ENCODE measurements at places on chromosomes 16 and 17. TPM values are rescaled to one million over a fixed set of nuclear protein-coding genes. Genes with fewer than 3 reads are reported as not detected.
A peak's percentile ranks its signal among the peaks of the same experiment; 100 is the strongest.

Gene DNASE1L2
- 1.3 TPM for total RNA-seq

Gene HLF
- 0.11 TPM for total RNA-seq

Gene DYNLRB2
- not detected for total RNA-seq

Gene TNFRSF12A
- total RNA-seq, result 7.6 TPM

Gene CES4A
- 21.3 TPM for total RNA-seq

Gene MAP2K6
- 3.2 TPM for total RNA-seq

Gene BTBD17
- not detected for total RNA-seq

Gene ANKRD40
- 25.6 TPM for total RNA-seq

DNA sequence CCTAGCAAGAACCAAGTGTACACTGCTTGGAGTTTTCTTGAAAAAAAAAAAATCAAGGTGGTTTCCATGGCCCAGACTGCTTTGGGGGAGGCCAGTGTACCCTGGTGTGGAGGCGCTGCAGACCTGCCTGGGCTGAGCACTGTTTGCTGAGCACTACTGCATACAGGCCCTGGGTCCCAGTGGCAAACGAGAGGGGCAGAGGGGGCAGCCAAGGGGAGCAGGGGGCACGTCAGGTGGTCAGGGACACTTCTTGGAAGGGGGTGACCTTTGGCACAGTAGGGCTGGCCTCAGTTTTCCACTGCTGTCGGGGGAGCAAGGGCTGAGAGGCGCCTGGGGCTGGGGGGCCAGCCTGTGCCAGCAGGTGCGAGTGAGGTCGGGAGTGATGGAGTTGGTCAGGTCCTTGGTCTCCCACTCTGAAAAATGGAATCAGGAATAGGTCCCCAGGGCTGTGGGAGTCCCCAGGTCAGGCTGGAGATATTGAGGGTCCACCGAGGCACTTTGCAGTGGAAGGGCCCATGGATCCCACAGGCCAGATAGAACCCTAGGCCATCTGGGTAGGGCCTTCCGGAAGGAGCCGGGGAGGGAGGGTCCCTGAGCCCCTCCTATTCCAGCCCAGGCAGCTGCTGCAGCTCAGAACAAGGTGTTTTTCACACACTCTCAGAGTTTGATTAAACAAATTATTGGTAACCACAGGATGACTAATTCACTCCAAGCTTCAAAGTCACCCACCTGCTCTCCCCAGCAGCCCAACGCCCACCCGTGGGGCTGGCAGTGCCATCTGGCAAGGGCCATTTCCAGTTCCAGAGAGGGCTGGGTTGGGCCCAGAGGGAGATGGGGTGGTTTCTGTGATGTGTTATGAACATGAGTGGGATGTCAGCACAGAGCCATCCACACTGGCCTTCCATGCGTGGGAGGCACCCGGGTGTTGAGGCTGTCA is 3.5 kb downstream of the ZFPM1 start:
- peak; percentile 79 for DNase-seq

DNA sequence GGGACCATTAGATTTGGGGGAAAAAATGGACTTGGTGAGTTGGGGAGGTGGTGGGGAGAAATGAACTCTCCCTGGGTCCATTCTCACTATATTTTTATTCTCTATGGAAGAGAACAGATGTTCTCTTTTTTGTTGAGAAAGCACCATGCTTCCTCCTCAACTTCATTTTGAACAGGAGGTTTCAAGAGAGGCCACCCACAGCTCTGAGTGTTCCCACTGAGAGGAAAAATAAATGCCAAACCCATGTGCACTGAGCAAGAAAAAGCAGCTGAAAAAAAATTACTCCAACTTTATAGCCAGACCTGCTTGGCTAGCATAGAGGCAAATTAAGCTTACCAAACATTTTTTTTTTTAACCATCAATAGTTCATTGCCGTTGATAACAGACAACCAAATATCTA is 883.6 kb downstream of the KCNJ2 start:
- DNase-seq, result no peak

- no peak for DNase-seq
Measured at GRCh38 chr16:66254106-66254505, 112.4 kb upstream of the CDH5 start.

GRCh38 chr17:33140413-33141099 is 148.9 kb downstream of the SPACA3 start:
- no peak for DNase-seq

DNA sequence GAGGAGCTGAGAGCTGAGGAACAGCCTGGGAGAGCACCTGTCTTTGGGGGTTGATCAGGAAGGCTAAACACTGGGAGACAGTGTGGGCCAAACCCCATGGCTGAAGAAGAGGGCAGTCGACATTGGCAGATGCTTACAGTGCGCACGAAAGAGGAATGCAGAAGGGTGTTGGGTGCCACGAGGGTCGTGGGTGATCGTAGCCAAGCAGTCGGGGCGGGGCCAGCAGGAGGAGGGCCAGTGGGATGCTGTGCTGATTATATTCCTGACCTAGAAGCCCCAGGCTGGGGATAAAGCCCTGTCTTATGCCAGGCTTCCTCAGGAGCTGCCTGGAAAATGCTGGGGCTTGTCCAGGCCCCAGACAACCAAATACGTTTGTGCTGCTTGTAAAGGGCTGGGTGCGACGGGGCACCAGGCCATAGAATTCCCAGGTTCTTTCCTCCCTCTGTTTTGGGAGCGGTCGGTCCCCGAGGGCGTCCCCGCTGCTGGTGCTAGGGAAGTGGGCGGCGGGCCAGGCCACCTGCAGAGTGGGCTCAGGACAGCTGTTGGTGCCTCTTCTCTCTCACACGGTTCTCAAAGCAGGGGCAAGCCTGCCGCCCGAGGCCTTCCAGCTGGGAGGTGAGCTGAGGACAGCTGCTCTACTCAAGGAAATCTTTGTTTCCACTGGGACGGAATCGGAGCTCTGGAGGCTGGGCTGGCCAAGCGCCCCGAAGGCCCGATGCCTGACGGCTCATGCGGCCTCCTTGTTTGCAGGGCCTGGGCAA is 10.0 kb downstream of the C1QTNF1 start:
- DNase-seq, result peak; percentile 31

GRCh38 chr16:53622315-53622714 is 81.3 kb downstream of the RPGRIP1L start:
- DNase-seq, result no peak

- no peak for DNase-seq
Measured at GRCh38 chr16:54240271-54241129, 46.1 kb downstream of the IRX3 start.

DNA sequence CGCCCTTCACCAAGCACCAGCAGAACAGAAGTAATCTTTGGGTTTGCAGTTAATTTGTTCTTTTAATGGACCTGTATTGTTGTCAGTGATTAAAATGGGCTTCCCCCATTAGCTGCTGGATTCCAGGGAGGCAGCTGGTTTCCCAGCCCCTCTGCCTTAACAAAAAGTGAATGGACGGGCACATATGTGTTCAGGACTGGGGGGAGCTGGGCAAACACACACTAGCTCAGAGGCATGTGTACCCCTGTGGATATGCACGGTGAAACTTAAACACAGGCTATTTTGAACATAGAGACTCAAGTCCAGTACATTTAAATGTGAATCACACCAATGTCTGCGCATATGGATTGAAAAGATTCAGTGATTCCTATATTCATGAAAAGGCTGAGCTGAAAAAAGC is 25.5 kb upstream of the TMEM132E start:
- DNase-seq, result no peak

- DNase-seq, result no peak
Measured at GRCh38 chr16:4496305-4496704, 20.1 kb downstream of the HMOX2 start.

- DNase-seq, result no peak
Measured at GRCh38 chr16:47631131-47631530, 170.0 kb downstream of the PHKB start.
